ENCODE measurements at places on chromosomes 11 and 22.

GRCh38 chr11:76568139-76568538 lies 102.4 kb downstream of the LRRC32 start:
- DNase-seq = no peak

DNA sequence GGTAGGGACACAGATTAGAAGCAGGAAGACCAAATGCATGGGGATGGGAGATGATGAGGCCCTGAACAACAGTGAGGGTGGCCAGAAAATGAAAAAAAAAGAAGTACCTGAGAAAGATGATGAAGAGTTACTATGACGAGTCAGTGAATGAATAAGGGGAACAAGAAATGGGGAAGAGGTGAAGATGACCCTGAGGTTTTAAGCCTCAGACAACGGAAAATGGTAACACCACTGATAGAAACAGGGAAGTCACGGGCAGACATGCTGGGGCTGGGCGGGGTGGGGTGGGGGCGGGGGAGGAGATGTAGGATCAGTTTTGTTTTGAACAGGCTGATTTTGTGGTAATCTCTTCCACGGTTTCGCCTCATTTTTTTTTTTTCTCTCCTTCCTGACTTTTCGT lies 205.1 kb upstream of the CADM1 start:
- no peak for DNase-seq

DNA sequence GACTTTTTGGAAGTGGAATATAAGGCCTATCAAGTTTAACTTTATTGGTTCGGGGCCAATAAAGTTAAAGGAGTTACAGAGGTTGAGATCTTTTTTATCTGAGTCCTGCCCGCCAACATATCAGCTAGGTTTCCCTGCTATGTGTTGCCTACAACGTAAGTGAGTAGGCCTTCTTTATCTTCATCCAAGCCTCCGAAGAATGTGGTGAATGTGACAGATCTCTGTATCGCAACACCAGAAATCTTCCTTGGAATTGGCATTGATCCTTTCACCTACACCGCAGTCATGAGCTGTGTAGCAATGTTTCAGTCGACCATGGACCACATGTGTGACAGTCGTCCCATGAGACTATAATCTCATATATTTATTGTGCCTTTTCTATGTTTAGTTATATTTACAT lies 37.3 kb upstream of the CADM1 start:
- no peak for DNase-seq

DNA sequence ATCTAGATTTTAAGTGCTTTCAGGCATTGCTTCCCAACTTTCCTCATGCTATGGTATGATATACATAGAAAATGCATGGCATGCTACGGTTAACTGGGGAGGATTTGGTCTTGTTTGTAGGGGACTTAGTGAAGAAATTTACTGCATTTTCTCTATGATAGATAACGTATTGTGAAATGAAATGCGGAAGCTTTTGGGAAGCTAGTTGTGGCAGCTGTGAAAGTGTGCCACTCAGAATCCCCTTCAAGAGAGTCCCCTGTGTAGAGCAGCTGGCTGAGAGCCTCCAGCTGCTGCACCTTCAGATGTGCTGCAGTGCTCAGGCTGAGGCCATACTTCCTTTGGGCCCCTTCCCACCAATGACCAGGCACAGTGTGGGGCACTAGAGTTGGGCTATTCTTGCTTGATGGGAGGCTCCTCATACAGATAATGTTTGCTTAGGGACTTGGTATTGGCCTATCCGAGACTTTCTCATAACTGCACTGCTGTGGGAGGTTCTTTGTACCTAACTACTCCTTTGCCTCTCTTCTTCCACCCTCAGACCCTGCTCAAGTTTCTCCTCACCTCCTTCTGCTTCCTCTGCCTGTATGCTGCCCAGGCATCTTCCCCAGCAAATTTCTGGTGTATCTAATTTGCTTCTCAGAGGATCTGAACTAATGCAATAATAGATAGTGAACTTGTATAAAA lies 67.3 kb downstream of the HIPK3 start:
- no peak for DNase-seq

DNA sequence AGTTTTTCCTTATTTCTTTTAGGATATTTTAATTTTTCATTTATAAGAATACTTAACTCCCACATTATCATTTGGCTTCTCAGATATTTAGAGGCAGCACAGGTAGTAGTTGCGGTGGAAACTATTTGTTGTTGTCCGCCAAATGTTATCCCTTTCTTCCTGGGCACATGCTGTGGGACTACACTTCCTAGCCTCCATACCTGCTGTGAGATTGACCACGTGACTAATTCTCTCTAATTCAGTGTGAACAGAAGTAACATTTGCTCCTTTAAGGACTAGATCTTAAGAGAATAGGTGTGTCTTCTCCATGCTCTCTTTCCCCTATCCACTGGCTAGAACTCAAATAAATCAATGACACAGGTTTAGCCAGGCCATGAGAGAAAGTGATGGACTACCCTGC lies 136.5 kb downstream of the ATG16L2 start:
- DNase-seq = no peak

- no peak for DNase-seq
These were observed 16.7 kb downstream of the MPPED1 start for GRCh38 chr22:43428521-43428920.

DNA sequence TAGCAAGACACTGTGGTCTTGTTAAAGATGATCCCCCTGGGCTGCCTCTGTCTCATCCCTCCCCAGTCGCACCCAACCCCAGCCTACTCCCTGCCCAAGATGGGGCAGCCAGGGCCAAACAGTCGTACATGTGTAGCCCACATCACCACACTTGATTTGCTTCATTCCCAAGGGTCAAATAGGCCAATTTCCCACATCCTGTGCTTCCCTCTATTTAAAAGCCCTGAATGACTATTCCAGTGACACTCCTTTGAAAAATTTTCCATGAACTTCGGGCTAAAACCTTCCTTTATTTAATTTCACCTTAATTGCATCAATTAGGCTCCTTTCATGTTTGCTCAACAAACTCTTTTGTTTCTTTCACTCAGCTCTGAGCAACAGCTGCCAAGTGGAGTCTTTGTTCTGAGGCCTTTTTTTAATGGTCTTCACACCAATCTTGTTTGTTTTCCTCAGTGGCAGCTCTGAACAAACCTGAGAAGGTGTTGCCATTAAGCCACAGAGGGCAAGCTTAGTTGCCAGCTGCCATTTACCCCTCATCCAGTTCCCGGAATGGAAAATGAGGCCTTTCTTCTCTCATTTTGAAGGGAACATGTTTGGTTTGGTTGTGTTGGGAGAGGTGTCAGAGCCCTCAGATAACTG lies 126.9 kb downstream of the APIP start:
- no peak for DNase-seq

DNA sequence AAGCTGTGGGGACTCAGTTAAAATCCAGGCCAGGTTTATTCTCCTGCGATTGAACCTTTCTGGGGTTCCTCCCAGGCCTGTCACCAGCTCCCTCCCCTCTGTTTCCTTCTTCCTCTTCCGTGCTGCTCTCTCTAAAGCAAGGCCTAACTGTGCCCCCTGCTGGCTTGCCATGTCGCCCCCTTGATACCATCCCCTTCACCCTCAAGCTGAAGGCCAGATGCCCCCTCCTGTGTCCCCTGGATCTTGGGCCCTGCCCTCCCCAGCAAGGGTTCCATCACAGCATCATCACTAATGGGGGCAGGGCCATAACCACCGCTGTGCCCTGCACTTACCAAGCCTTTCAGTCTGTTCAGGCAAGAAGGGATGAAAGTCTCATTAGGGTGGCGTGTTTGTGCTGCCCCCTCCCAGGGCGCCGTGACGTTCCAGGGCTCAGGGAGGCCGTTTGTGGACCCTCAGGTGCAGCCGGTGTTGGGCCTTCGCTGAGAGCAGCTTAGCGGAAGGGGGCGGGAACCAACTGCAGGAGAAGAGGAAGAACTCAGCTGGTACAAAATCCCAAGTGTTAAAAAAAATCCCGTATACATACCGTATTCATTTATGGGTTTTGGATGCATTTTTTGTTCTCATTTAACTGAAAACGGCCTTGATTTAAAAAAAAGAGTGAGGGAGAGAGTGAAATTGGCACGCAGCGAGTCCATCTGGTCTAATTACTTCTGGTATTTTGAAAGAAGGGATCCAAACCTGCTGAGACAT lies 69.9 kb downstream of the MPPED1 start:
- DNase-seq = peak; percentile 27

GRCh38 chr11:94459576-94459975 lies 34.1 kb downstream of the MRE11 start:
- no peak for DNase-seq

DNA sequence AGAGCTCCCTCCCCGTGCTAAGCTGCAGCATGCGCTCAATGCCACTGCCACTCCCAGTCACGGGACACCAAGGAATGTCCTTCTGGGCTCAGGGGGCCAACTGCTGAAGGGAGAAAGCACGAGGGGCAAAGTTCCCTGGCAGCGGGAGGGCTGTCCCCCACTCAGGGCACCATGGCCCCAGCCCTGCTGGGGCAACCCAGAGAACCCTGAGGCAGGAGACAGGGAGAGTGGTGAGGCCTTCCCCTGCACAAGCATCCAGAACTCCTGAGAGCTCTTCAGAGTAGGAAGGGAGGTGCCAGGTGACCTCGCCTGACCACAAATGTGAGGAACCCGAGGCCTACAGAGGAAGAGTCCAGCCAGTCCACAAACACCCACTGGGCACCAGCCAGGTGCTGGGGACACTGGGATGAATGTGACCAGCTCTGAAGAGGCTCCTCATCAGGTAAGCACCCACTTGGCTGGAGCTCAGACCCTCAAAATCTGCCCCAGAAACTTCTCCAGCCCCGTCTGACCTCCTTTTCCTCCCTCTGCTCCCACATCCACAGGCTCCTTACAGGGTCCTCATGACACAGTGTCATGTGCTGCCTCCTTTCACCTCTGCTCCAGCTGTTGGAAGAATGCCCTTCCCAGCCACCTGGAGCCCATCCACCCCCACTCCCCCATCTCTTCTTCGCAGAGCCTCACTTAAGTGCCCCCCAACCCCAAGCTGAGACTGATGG lies 15.6 kb downstream of the GDPD5 start:
- no peak for DNase-seq

DNA sequence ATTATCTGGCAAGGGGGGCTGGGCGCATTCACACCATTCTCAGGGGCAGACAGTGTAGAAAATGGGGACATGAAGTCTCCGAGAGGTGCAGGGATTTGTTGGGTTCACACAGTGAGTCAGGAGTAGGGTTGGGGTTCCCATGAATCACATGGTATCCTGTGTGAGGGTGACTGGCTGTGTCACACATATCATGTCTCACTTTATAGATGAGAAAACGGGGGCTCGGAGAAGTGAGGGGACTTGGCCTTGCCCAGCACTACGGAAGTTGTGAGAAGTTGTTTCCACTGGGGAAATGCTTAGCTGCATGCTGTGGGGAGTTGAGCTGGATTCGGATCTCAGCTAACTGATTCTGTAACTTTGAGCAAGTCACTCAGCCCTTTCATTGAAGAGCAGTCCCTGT lies 4.2 kb downstream of the GAL3ST3 start:
- DNase-seq = no peak

DNA sequence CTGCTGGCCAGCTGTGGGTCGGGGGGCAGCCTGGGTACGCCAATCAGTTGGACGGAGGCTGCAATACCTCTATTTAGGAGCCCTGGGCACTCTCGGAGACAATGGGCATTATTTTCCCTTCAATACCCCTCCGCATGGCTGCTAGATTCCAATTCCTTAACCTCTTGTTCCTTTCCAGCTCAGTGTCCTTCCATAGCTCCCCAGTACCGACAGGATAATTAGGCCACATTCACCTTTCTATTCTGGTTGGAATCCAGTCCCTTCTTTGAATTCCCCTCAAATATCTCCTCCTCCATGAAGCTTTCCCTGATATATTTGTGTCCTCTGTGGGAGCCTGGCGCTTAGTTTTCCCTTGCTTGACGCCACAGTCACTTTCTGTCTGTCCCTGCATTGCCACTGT lies 4.2 kb upstream of the BIK start:
- no peak for DNase-seq

DNA sequence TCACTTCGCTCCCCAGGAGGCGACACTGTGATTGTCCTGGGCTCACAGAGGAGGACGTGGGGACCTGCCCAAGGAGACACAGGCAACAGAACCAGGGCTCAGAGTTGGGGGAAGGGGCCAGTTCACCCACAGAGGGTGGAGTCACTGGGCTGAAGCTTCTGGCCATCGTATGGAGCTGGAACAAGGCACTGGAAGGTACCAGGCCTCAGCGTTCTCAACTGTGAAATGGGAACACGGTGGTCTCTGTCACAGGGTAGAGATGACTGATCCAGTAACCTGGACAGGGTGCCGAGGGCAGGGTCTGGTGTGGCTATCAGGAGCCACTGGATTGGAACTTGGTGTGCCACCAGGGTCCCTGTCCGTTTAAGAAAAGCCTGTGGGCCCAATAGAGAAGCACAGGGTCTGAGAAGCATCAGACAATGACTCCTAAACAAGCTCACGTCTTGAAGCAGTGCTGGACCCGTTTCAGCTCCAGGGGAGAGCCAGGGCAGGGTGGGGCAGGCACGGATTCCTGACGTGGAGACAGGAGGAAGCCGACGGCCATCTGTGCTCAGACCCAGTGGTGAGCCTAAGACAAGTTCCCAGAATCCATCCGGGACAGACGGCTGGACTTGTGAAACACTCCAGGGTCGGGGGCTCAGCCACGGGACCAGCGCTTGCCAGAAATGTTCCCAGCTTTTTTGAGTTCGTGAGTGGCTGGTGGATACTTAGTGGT lies 25.0 kb upstream of the KCNQ1OT1 start:
- no peak for DNase-seq

- no peak for DNase-seq
These were observed 56.3 kb downstream of the SLN start for GRCh38 chr11:107655602-107656001.

DNA sequence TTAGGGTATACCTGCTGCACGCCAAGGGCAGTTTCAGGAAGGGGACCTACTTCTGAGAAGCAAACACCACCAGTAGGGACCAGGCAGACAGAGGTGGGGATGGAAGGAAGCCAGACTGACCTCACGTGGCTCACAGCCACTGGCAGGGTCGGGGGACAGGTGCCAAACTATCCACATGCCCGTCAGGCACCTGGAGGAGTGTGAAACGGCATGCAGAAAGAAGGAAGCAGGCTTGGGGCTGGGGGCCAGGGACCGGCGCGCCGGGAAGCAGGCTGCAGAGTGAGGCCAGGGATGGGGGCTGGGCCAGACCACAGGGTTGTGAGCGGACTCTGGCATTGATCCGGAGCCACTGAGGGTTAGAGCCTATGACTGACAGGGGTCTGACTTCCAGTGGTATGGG lies 47.5 kb downstream of the CDKN1C start:
- DNase-seq = no peak

GRCh38 chr11:119936426-119936825 lies 201.5 kb downstream of the TRIM29 start:
- no peak for DNase-seq

GRCh38 chr22:43479301-43479950 lies 67.6 kb downstream of the MPPED1 start:
- no peak for DNase-seq

- no peak for DNase-seq
These were observed 9.5 kb downstream of the OR5P2 start for GRCh38 chr11:7787239-7787638.

DNA sequence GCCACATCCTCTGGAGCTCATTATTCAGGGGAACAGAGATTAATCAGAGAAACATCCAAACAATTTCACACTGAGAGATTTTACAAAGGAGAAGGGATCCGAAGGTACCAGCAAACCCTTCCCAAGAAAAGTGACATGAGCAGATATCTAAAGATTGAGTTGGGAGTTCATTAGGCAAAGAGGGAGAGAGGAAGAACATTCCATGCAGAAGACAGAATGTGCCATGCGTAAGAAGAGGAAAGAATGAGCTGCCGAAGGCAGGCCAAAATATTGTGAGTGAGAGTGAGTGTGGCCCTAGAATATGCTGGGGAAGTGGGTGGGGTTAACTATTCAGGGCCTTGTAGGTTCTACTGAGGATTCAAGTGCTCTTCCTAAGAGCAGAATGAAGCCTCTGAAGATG lies 50.0 kb upstream of the LYVE1 start:
- no peak for DNase-seq

Measured in stimulated activated naive CD8-positive, alpha-beta T cell treated with anti-CD3 and anti-CD28 coated beads, Interleukin-15, Interleukin-2, amounts not matched to agents 100 U/mL and 50 U/mL, for 24 hours (primary cell).